Fibroblast of the aortic adventitia (primary cell): ENCODE measurements at places on chromosomes 7 and 10.

DNA sequence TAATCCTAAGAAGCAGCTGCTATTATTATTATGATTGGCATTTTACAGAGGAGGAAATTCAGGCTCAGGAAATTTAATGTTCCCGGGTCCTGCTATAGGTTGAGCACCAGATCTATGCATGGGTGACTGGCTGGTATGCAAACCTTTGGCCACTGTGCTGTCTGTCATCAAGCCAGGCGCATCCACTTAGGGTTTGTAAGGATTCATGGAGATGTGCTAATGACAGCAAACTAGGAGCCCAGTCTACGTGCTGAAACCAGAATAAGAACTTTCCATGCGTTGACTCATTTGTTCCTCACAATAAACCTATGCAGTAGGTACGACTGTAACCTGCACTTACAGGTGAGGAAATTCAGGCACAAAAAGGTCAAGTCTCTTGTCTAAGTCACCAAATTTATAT, 64.5 kb upstream of the ZMIZ1 start:
- no peak for DNase-seq

- no peak for DNase-seq
These were observed 190.4 kb downstream of the CTTNBP2 start for GRCh38 chr7:117682681-117683385.

GRCh38 chr7:38938001-38938485, 29.1 kb upstream of the VPS41 start:
- DNase-seq = no peak

GRCh38 chr7:34389332-34390078, 268.5 kb upstream of the NPSR1 start:
- no peak for DNase-seq

GRCh38 chr7:145850636-145851035, 266.0 kb upstream of the CNTNAP2 start:
- DNase-seq = no peak

GRCh38 chr7:101231644-101232043, 6.0 kb downstream of the CLDN15 start:
- no peak for DNase-seq

GRCh38 chr7:88338503-88338902, 31.8 kb upstream of the STEAP4 start:
- no peak for DNase-seq

DNA sequence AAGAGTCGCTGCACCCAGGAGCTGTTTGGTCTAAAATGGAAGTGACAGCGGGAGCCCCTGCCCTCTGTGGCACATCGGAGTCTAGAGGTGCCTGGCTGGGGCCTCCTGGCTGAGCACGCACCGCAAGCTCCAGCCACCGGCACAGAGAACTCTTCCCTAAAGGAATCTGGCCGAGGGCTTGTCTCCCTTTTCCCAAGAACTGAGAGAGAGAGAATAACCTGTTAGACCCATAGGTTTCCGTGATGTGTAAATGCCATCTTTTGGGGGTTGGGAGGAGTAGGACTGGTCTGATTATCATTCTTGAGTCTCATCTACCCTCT, 47.3 kb downstream of the PROSER2 start:
- DNase-seq = no peak

- no peak for DNase-seq
These were observed 11.5 kb upstream of the CC2D2B start for GRCh38 chr10:95896071-95896850.

- no peak for DNase-seq
These were observed 101.2 kb upstream of the PDGFA start for GRCh38 chr7:620885-621284.

GRCh38 chr7:137439829-137440825, 96.6 kb upstream of the PTN start:
- DNase-seq = peak; percentile 63

- DNase-seq = peak; percentile 86
These were observed 90.4 kb downstream of the KIAA1549 start for GRCh38 chr7:138890499-138891445.

- DNase-seq = peak; percentile 50
These were observed 54.4 kb downstream of the MCMBP start for GRCh38 chr10:119817991-119818888.

DNA sequence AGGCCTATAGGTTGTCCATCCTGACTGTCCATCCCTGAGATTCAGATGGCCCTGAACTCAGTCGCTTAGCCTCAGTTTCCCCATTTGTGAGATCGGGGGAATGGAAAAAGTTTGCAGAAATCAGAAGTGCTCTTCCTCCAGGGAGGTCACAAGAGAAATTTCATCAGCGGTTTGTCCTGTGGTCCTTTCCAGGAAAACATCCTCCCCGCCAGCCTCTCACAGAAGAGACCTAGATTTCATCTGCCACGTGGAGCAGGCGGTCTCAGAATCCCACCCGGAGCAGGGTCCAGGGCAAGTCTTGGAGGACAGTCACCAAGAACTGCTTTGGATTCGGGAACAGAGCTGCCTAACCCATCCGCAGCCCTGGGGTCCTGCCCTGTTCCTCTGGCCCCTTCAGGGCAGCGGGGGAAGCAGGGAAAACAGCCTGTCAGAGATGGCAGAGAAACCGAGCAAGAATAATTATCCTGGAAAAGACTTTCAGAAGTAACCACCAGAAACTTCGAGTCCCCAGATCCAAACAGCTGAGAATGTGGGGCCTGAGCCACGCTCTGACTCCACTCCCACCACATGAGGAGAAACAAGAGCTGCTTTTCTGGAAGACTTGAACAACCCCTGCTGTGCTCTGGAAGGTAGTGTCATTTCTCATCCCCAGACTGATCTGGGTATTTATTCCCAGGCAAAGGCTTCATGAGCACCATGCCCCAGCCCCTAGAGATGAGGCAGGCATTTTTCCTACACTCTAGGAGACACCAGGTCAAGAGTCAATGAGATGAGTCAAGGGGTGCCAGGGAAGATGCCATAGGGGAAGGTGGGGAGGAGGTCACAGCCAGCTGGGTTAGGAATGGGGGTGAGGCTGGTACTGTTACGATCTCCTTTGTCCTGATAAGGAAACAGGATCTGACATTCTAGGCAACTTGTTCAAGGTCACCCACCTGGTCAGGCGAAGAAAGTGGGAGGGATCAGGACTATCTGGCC, 1.1 kb upstream of the TNS3 start:
- peak; percentile 58 for DNase-seq

GRCh38 chr10:34341473-34341872, 473.6 kb downstream of the PARD3 start:
- DNase-seq = peak; percentile 69

GRCh38 chr10:11871466-11871865, 48.3 kb downstream of the PROSER2 start:
- DNase-seq = no peak

- DNase-seq = no peak
These were observed 272.7 kb downstream of the KLF6 start for GRCh38 chr10:3512263-3512662.

- DNase-seq = no peak
These were observed 27.7 kb downstream of the KLRG2 start for GRCh38 chr7:139455789-139456188.

DNA sequence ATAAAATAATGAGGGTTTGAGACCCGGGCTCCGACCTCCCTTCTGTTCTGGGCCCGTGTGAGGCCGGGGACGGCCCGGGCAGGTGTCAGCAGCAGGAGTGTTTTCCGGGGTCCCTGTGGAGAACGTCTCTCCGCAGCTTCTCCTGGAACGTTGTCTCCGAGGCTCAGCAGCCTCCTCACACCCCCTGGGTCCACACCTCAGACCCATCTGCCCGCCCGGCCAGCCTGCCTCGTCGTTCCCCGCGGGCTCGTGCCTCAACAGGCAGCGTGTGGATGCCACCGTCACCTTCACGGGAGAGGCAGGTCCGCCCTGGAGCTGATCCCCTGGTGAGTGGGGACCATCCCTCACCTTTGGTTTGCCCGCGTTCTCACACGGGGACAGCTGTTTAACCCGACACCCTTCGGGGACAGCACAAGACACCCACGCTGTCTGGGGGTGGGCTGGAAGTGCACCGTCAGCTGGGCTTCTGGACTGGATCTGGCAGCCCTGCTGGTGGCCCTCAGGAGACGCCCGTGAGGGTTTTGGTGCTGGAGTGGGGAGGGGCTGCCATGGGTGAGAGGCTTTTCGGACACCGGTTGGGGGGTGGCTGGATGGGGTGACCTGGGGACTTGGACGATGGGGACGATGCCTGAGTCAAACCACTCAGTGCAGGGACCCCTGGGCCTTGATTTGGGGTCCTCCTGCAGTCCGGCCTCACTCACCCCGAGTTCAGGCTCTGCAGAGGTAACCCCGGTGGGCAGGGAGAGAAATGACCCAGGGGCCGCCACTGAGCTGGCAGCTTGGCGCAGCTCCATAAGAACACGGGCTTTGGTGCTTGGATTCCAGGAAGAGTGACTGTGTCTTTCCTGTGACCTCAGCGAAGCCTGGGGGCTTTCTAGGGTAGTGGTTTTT, 131.7 kb downstream of the DNAJB6 start:
- DNase-seq = no peak

- DNase-seq = no peak
These were observed 3.6 kb downstream of the LHPP start for GRCh38 chr10:124465003-124465776.

DNA sequence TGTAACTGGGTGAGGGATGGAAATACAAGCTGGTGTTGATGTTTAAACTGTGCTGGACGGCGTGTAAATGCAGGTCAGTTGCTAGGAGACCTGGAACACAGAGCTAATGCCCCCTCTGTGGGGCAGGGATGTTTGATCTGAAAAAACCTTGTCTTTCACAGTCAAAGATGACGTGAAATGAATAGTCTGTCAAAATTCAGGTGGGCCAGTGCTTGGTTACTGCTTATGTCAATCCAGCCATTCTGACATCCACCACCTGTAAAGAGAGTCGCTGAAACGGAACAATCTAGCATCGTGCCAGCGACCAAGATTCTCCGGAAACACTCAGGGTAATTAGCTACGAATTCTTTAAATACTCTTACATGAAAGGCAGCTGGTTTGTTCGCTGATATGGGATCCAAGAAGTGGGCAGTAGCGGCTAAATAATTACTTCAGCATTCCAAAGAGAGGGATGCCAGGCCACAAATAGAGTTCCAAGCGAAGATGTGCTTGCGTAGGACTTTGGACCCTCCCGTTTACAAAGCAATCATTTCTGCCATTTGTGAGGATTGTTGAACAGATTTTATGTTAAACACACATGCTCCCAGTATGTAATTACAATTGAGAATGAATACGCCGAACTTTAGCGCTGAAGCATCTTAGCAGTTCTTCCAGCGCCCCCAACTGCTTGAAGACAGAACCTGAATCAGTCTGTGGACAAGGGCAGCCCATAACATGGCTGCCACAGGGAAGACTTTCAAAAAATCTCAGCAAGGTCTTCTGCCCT, 7.3 kb upstream of the ASB4 start:
- peak; percentile 50 for DNase-seq

GRCh38 chr7:27066148-27066547, 29.7 kb downstream of the HOXA1 start:
- peak; percentile 37 for DNase-seq

- no peak for DNase-seq
These were observed 182.1 kb downstream of the VTI1A start for GRCh38 chr10:112628951-112629609.

- DNase-seq = no peak
These were observed 118.2 kb downstream of the PTPN20 start for GRCh38 chr10:47029181-47030009.

DNA sequence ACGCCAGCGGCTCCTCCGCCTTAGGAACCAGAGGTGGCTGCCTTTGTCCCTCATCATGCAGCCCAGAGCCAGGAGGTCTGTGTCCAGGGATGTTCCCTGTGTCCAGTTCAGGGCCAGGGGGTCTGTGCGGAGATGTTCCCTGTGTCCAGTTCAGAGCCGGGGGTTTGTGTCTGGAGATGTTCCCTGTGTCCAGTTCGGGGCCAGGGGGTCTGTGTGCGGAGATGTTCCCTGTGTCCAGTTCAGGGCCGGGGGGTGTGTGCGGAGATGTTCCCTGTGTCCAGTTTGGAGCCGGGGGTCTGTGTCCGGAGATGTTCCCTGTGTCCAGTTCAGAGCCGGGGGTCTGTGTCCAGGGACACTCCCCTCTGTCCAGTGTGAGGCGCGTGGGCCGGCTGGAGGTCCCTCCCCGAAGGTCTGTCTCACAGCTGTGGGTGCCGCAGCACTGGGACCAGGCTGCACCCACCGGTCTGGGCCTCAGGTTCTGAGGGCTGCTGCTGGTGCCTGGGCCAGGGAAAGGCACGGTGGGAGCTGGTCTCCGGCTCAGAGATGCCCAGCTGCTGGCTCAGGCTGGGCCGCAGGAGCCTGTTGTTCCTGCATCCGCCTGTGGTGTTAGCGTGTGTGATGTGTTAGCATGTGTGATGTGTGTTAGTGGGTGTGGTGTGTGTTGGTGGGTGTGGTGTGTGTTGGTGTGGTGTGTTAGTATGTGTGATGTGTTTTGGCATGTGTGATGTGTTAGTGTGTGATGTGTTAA, 67.9 kb upstream of the CFAP46 start:
- no peak for DNase-seq

- DNase-seq = no peak
These were observed 449.3 kb upstream of the NPVF start for GRCh38 chr7:25677595-25677994.

GRCh38 chr7:18993933-18994668, 123.3 kb downstream of the TWIST1 start:
- no peak for DNase-seq

DNA sequence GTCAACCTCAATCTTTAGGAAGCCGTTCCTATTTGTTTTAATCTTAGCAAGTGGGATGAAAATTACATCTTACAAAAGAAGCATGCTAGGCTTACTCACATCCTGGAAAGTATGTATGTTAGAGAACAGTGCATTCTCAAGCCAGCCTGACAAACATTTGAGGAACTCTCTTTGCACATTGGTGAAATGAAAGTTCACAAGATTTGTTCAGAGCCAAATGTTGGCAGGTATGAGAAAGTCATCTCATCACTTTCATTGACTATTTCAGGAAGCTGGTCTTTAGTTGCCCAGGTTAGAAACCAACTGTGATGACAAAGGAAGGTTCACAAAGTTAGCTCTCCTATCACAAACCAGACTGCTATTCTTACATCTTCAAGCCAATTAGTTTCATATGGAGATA, 57.1 kb downstream of the ABCB1 start:
- DNase-seq = no peak

DNA sequence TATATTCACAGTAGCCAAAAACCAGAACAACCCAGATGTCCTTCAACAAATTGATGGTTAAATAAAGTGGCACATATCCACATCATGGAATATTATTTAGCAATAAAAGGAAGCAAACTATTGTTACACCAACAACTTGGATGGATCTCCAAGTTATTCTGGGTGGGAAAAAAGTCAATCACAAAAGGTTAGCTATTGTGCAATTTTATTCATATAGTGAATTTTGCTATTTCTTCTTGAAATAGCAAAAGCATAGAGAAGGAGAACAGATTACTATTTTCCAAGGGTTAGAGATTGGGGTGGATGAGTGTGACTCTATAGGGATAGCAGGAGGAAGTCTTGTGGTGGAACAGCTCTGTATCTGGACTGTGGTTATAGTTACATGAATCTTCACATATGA, 87.0 kb downstream of the PTPN20 start:
- no peak for DNase-seq

GRCh38 chr7:120089968-120090367, 183.0 kb upstream of the KCND2 start:
- DNase-seq = peak; percentile 66

GRCh38 chr10:62244785-62245467, 23.7 kb downstream of the RTKN2 start:
- peak; percentile 89 for DNase-seq

DNA sequence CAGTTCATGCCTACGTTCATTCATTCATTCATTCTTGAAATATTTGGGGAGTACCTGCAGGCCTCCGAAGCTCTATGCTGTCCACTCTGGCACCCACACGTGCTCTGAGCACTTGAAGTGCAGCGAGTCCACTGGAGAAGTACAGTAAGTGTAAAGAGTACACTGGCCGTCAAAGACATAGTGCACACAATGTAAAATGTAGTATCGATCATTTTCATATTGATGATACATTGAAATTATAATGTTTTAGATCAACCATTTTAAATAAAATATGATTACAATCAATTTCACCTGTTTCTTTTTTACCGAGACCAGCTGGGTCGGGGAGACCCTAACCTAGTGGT, 37.0 kb upstream of the PURB start:
- DNase-seq = no peak
